A549 (cell line): ENCODE measurements at places on chromosomes 6 and 20. TPM values are rescaled to one million over a fixed set of nuclear protein-coding genes. Genes with fewer than 3 reads are reported as not detected.

Gene MOG
- polyA plus RNA-seq: not detected in 3 replicates

Gene TRMT6
- 37.4 to 40.0 TPM (median 38.5 TPM) in 3 replicates for polyA plus RNA-seq

Gene LRRC73
- 0.61 to 0.72 TPM (median 0.71 TPM) in 3 replicates for polyA plus RNA-seq

DNA sequence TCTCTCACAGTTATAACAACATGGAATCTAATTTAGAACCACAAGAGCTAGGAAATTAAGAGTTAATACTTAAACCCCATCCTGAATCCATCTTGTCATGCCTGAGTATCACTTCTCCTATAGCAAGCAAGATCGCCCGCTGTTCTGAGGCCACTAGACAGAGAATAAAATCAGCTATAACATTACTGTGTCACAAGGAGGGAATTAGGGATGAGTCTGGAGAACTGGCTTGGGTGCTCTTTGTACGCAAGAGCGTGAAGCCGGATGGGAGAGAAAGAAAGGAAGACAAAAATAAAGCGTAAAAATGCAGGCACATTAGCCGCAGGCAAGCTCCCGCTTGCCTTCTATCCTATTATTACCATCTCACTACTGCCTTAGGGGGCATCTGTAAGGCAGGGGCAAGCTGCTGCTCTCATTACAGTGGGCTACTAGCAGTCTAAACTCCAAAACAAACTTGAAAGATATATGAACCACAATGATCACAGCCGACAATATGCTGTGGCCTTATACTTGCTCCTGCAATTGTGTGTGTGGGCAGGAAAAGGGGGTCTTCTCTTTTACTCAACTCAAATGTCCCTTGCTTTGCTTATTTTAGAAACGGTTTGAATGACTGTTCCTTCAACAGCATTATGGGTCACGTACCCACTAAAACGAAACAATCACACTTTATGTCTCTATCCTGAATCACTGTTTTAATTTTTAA is 81.9 kb downstream of the GJA10 start:
- DNase-seq: no peak

GRCh38 chr20:35598899-35599775 is 16.5 kb upstream of the SPAG4 start:
- no peak for DNase-seq
